Left hindlimb (tissue), 1 donor: ENCODE measurements at places on chromosomes 7 and 10.

DNA sequence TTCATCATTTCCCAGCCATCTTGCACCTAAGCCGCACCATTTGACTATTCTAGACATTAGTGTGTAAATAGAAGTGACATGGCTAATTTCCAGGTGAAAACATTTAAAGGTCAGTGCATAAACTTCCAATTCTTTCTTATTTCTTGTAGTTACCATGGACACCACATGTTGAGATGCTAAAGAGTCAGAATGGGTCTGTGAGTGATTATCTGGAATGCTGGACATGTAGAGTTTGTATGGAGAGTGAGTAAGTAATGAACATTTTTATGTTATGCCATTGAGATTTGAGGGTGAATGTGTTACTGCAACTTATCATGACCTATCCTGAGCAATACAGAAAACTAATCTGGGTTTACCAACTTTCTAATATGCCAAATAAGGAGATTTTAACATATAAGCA is 60.4 kb downstream of the MEOX2 start:
- DNase-seq, result no peak

- DNase-seq, result no peak
Measured at GRCh38 chr7:16626388-16626787, 19.2 kb downstream of the ANKMY2 start.

DNA sequence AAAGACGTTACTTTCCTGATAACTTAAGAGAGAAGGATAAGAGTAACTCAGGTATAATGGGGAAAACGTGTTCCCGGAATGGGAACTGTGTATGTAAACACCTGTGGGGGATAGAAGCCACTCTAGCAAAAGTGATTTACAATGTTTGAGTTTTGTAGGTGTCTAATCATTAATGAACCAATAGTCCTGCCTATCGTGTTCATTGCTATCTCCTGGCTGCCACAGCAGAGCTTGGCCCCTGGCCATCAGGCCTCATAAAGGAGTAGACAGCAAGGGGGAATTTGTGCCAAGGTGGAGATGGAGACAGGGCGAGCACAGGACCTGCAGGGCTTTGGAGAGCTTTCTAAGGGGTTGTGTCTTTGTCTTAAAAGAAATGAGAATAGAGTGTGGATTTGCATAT is 102.1 kb downstream of the GAD2 start:
- no peak for DNase-seq

DNA sequence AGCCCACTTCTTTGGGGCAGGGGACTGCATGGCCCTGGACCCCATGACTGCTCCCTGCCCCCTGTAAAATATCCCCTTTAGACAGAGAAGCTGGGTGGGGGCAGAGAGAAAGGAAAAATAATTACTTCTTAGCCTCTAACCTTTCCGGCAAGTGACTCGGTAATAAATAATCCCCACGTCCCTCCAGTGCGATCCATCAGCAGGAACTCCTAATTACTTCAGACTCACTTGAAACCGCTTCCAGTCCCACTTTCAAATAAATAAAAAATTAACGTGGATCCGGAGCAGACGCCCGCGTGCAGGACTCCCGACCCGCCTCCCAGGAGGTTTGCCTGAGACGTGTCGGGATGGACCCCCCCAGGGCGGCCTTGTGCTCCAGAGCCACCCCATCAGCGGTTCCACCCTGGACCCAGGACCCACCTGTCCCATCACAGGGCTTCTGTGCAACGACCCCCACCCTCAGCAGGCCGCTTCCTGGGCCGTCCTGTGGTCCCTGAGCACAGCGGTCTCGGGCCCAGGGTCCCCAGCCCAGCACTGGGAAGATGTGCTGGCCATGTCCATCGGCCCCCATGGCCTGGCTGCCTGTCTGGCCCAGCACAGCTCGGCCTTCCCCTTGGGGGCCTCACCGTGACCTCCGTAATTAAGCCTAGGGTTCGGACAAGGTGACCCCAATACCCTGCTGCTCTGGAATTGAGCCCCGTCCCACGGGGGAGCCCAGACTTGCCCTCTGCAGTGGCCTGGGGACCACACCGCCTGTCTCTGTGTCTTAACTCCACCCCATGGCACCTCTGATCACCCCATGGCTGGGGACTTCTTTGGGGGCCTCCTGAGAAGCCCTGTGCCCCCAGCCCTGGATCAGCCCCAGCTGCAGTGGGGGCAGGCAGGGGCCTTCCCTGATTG is 108.0 kb downstream of the UNCX start:
- DNase-seq, result no peak

DNA sequence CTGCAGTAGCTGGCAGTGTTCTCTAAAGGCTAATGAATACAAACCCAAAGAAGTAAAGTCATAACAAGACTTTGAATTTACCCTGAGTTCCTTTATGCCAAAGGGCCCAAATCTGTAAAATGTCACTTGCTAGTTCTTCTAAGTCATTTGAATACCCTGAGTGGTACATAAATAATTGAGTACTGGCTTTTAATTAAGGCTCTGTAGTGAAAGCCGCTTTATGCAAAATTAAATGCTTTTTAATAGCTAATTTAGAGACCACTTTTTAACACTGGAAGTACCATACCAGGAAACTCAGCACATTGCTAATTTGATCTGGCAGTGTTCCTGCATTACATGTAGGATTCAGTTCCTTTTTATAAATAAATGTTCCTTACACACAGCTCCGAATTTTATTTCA is 24.0 kb upstream of the TSPAN13 start:
- DNase-seq, result no peak

- DNase-seq, result no peak
Measured at GRCh38 chr10:123663522-123663921, 2.6 kb upstream of the GPR26 start.

DNA sequence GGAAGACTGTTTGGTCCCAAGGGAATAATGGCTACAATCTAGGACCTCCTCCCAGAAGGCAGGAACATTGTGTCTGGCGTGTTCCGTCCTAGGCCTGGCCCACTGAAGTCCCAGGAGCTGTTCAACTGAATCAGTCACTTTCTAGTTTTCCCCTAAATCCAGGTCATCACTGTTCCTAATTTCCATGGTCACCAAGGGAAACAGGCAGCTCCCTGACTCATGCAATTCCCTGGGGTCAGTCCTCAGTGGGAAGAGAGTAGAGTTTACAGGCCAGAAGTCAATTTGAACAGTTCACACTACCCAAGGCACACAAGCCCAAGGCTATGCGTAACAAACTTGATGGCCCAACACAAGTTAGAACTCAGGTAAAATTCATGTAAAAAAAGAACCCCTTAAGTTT is 44.0 kb downstream of the CREB3L2 start:
- no peak for DNase-seq

- DNase-seq, result no peak
Measured at GRCh38 chr10:133281084-133281483, 4.4 kb upstream of the ADAM8 start.

GRCh38 chr7:16668049-16668858 is 22.3 kb downstream of the BZW2 start:
- peak; percentile 32 for DNase-seq

- DNase-seq, result no peak
Measured at GRCh38 chr7:45007571-45008328, 7.7 kb downstream of the CCM2 start.

DNA sequence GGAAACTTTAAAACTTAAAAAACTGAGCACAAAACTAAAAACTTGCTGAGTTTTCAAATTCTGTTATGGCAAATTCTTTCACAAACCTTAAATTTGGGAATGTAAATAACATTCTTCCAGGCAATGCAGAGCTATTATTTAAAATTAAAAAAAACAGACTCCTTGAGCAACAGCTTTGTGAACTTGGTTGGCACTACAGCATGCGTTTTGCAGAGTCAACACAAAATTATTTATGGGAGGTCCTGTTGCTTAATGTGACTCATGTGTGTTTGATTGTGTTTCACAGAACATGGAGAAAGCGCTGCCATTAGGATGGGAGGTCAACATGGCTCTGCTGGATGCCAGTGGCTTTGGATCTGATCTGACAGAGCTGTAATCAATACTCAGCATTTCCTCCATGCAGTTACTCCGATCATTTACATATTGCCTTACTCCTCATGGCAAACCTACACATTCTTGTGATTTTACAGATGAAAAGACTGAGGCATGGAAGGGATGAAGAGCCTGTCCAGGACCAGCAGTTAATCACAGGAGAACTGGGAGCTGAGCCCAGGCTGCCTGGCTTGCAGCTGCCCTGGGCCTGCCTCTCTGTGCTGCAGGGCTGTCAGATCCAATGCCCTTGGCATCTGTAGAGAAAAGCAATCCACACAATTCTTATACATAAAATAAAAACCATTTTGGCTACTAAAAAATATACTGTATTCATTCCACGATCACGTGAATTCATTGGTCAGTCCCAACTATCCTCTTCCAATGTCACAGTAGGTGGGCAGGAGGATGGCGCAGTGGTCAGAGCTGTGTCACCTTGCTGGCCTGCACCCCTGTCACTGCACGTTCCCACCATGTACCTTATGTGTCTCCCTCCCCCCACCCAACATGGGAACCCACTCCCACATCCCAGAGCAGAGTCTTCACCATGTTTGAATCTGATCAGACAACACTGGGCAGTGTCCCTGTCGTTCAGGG is 200.9 kb downstream of the CXCL12 start:
- no peak for DNase-seq

- no peak for DNase-seq
Measured at GRCh38 chr7:128833946-128834325, 3.7 kb downstream of the FLNC start.

DNA sequence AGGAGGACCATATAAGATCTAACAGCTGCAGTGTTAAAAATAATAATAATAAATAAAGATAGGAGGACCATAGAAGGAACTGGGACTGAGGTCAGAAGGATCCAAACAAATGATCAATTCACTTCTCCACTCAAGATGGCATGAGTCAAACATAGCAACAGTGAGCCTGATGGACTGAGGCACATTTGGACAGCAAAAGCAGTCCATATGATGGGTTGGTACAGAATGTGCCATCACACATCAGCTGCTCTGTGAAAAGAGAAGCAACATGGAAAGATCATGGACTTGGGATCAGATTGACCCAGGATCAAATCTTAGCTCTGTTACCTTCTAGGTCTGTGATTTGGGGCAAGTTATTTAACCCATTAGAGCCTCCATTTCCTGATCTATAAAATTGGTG is 188.9 kb upstream of the KMT2E start:
- no peak for DNase-seq

GRCh38 chr10:4781955-4782354 is 44.1 kb upstream of the AKR1E2 start:
- no peak for DNase-seq

GRCh38 chr7:19362099-19362498 is 216.9 kb upstream of the FERD3L start:
- DNase-seq, result no peak

GRCh38 chr10:133565441-133566294 is at the start of gene SYCE1:
Gene SYCE1 (minus strand): TSS chr10:133565583. CDS start chr10:133565529, 54 bp downstream.
- no peak for DNase-seq

DNA sequence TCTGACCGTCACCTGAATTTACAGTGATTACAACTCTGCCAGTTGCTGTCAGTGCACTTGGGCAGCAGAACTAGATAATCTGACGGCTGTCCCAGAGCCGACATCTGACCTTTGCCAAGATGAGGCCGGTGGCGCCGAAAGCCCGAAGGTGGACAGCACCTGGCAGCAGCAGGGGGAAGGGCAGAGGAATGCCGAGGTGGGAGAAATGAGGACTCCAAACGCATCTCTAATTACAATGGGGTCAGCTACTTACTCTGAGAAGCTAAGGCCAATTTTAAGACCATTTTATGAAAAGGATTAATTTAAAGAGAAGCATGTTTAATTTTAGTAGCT is 33.8 kb downstream of the TRIM8 start:
- no peak for DNase-seq

- no peak for DNase-seq
Measured at GRCh38 chr10:71756311-71757191, 16.8 kb downstream of the VSIR start.

DNA sequence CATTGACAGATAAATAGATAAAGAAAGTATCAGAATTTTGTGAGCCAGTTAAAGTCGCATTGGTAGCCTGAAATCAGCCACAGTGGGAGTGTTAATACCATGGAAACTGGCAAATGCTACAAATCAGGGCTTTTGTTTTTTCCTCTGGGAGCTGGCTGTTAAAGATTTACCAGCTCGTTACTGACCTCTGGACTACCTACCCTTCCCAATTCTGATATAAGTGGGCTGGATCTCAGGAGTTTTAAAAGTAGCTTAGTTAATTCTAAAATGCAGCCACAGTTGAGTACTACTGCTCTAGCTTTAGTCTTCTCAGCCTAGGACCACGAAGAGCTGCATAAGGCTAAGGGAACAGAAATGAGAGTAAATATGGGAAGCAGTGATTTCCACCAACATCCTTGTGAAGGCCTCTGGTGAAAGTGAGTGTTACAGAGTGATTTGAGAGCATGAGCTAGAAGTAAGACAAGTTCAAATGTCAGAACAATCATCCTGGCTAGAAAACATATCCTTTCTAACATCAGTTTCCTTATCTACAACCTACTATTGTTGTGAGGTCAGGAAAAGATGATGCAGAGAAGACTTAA is 53.2 kb downstream of the A1CF start:
- no peak for DNase-seq

- DNase-seq, result no peak
Measured at GRCh38 chr7:133568544-133568943, 315.7 kb downstream of the EXOC4 start.

DNA sequence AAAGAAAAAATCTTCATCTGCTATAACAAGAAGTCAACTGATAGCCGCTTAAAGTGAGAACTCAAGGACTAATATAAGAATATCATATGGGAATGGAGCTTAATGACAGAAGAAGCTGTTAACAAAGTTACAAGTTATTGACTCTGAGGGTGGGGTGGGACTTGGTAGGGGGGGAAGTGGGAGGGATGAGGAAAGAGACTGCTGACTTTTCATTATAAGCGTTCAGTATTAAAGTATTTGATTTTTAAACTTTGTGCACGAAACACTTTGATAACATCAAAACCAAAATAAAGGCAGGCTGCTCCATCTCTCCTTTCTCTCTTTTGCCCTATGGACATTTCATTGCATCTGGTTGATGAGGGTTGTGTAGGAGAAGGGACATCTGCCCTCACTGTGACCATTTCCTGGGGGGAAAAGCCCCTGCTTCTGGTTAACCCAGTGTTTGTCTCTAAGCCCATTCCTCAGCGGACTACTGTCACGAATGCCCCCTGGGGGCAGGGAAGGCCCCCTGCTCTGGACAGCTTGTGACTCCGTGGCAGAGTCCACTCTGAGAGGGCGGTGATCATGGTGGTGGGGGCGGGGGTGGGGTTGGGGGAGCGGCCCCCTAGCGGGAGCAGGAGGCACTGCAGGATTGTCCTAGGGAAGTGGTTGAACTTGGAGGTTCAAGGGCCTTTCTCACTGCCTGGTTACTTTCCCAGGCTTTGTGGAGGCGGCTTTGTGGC is 17.4 kb downstream of the SLC13A4 start:
- no peak for DNase-seq

- peak; percentile 40 for DNase-seq
Measured at GRCh38 chr10:32377458-32378259, 30.7 kb upstream of the EPC1 start.

DNA sequence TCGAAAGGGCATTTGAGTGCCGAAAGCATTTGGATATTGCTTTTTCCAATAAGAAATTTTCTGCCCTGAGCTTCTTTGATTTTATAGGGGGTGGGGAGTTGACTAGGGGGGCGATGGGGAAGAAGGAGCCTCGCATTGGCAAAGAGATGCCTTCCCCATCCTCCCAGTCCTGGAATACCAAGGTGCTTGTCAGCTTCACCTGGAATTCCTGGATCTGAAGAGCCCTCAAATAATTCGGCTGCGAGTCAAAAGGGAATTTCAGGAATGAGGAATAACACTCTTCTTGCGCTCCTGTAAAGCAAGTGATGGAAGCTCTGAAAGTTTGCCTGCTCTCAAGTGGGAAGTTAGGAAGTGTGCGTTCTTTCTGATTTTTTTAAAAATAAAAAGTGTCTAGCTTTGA is 7.3 kb downstream of the NXPH1 start:
- no peak for DNase-seq

- no peak for DNase-seq
Measured at GRCh38 chr10:102247734-102248133, 2.4 kb downstream of the GBF1 start.

GRCh38 chr7:50954716-50955115 is 172.0 kb upstream of the GRB10 start:
- DNase-seq, result no peak
